Stimulated activated CD4-positive, alpha-beta T cell treated with anti-CD3 and anti-CD28 coated beads, TNF-alpha, amount 100 ng/mL, for 1 hour (primary cell): ENCODE measurements at places on chromosomes 4 and X.

DNA sequence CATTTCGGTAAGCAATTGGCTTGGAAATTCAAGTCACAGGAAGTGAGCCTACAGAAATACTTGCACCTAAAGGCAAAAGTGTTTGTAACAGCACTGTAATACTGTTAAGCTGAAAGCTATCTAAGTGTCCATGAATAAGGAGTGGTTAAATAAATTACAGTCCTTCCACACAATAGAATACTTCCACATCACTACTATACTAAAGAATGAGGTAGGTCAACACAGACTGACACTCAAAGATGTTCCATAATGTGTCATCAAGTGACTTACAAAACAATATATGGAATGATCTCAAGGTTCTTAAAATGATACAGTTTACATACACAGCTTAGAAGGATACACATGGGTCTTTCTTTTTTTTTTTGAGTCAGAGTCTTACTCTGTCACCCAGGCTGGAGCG, 27.0 kb downstream of the SLC10A6 start:
- no peak for DNase-seq

- no peak for DNase-seq
Measured at GRCh38 chr4:1244081-1244977, 4.6 kb downstream of the CTBP1 start.

DNA sequence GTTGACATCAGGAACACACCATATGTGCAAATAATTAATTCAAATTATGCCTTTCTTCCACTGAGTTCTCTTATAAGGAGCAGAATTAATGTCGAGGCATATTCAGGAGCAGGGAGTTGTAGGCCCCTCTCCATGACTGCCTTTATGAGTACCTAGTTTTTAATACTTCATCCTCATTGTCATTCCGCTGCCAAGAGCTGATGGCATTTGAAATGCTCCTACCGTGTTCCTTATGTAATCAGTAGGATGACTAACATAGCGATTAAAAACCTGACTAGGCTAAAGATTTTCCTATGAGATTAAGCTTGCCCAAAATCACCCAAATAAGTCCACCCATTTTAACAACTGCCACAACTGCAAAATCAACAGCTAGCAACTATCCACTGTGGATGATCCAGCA, 220.6 kb downstream of the DHX15 start:
- DNase-seq = no peak

GRCh38 chr4:26788341-26788733, 72.3 kb upstream of the STIM2 start:
- no peak for DNase-seq

DNA sequence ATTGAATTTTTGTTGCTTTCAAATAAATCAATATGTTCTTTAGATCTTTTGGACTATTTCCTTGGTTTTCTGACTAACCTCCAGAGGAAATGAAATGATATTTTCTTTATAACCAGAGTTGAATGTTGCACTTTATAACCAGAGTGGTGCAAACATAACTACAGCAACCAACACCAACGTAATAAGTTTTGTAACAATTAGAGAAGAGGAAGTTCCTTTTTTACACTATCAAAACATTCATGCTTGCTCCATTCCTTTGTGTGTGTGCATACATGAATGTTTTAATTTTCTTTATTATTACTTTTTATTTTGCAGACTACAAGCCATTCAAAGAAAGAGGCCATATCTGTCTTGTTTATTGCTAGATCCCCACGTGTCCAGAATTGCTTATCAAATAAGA, 193.0 kb upstream of the PPP3CA start:
- no peak for DNase-seq

DNA sequence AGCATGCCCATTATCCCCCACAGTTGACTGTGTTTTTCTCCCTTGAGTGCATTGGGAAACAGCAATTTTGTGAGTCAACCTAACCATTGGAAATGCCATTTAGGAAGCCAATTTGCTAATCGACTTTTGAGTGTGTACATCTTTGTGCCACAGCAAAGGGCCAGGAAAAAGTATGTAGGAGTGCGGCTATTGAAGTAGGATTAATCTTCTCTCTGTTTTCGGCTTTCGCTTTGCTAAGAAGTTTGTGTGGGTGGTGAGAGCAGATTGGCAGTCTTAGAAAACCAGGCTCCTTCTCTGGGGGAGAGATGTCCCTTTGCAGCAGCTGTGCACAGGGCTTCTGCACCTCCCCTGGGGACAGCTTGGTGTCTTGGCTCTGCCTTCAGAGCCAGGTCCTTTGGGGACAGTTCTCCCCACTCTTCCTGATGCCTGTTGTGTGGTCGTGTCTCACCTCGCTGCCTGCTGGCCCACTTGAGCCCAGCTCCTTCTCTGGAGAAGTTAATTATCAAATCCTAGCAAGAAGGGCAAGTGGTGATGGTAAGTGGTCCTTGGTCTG, 74.5 kb downstream of the GEMIN8 start:
- DNase-seq = no peak

GRCh38 chr4:185115827-185116232, 27.2 kb upstream of the SLC25A4 start:
- DNase-seq = no peak

DNA sequence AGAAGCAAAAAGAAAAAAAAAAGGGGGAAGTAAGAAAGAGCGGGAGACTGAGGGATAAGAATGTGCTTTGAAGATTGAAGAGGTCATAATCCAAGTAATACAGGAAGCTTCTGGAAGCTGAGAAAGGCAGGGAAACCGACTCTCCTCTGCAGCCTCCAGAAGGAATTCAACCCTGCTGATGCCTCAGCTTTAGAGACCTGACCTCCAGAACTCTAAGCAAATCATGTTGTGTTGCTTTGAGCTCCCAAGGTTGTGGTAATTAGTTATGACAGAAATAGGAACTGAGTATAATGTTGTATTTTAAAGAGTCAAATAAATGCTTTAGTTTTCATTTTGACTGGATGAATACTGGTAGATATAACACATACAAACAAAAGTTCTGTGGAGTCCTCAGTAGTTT, 48.0 kb upstream of the FAT1 start:
- no peak for DNase-seq

DNA sequence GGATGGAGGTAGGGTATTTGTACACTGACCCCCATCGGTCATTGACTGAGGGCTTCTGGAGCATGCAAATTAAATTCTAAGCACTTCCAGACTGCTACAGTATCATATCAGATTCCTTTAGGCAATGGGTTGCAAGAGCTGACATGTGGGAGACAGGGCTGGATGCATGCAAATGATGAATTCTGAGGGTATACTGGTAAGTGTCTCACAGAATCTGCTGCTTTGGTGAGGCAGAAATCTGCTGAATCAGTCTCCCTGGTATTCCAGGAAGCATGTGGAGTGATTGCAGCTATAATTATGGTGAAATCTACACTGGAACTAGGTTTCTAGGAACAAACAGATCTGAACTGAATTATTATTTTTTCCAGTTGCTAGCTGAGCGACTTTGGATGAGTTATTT, 684.9 kb upstream of the MAGEB2 start:
- no peak for DNase-seq

DNA sequence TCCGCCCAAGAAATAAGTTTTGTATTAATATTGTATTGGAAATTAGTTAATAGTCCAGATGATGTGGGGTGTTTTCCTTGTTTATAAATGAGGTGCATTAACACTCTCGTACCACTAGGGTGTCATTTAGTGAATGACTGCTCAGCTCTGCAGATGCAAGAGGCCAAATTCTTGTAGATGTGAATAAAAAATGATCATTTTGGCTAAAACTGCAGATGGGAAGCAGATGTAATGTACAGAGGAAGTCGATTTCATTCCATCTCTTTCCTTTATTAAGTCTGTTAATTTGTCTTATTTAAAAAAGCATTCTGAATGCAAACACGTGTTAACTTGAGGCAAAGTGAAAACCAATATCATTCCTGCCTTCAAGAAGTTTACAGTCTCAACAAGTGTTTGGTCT, 108.1 kb downstream of the DHX15 start:
- DNase-seq = no peak

GRCh38 chrX:10602646-10603045, 17.7 kb downstream of the MID1 start:
- no peak for DNase-seq

GRCh38 chr4:6154875-6155274, 45.5 kb downstream of the JAKMIP1 start:
- no peak for DNase-seq

DNA sequence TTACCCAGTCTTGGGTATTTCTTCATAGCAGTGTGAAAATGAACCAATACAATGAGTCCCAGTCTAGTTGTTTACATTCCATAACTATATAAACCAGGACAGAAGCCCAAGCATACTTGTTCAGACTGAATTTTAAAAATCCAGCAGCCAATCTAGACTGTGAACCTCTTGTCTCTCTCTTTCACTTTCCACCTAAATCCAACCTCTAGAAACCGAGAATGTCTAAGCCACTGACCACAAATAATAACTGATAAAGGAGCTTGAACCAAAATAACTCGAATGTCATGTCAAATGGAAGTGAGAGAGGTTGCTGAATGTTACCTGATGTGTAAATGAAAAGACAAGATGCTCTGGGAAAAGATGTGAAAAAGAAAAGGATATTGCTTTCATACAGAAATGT, 544.7 kb downstream of the NLGN4X start:
- DNase-seq = no peak

DNA sequence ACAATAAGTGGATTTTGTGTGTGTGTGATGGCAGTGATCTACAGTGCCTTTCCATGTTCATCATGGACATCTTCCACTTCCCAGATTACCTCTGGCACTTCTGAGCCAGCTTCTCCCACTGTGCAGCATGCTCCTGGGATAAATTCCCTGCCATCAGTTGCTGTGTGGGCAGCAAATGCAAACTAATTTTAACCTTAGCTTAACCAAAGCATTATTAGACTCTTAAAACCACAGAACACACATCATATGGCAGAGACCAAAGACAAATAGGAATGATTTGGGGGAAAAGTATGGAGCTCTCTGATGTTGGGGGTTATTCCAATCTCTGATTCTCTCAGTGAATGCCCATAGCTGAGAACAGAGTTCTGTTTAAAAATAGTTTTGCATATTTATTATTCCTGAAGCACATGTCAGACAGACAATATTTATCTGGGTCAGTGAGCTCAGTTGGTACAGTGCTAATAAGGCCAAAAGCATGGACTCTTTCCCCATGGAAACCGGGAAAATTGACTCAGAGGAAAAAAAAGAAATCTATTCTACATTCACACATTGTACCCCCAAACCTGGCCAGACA, 567.4 kb downstream of the IQCM start:
- DNase-seq = no peak

DNA sequence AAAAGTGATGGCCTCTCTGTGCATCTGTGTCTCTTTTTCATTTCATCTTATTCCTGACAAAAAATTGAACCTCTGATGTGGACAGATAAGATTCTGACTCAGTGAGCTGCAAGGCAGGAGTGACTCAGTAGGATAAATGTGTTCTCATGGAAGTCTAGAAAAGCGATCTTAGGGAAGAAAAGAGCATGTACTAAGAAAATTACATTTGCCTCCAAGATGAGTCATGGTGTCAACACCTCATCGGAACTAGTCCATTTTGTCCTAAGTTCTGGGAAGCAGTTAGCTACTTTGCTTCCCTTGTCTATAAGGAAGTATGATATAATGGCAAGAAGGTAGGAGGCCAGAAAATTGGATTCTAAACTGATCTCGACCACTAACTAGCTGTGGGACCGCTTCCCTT, 83.5 kb upstream of the AFF2 start:
- no peak for DNase-seq

GRCh38 chr4:84031401-84031800, 467.7 kb downstream of the NKX6-1 start:
- no peak for DNase-seq

DNA sequence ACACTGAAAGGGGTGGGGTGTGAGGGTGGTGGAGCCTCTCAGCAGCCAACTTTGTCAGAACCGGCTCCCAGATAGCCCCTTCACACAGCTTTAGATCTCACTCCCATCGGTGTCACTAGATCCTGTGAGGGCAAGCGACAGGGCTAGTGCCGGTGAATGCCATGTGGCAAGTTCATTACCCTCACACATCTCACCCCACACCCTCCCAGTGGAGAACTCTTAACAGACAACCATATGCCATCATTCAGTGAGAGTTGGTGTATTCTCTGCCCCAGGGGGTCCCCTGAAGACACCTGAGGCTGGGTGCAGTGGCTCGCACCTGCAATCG, 15.3 kb downstream of the SEPTIN6 start:
- no peak for DNase-seq

DNA sequence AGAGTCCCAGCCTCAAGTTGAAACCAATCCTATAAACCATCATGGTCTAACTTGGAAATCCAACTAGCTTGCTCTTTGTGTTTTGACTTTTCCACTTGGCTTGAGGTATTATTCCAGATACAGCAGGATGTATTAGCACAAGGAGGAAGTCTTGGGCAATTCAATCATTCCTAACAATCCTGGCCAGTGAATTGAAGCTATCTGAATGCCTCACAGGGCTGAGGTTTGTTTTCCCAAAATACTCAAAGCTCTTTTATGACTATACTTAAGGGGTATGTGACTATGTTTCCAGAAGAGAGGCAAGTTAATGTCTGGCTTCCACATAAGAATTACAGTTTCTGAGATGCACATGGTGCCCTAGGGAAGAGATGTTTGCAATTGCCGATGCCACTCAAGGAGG, 66.8 kb upstream of the SH3RF1 start:
- DNase-seq = no peak

- no peak for DNase-seq
Measured at GRCh38 chr4:82957045-82957444, 53.6 kb downstream of the LIN54 start.

- DNase-seq = no peak
Measured at GRCh38 chr4:3822230-3822947, 56.2 kb downstream of the ADRA2C start.

DNA sequence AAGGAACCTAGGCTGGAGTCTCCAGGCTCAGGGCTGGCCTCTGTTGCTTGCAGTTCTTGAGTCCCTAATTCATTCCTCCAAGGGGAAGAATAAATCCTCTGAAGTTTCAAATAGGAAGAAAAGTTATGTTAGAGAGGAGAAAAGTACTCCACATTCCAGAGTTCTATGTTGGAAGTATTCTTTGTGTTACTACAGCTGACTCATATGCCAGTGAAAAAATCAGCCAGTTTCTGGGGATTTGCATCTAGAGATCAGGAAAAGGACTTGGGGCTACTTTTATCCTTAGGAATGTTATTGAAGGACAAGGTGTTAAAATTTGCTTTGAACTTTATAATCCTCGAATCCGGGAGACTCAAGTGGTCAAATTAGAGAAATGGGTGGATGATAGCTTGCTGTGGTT, 11.7 kb upstream of the NUDT9 start:
- no peak for DNase-seq

DNA sequence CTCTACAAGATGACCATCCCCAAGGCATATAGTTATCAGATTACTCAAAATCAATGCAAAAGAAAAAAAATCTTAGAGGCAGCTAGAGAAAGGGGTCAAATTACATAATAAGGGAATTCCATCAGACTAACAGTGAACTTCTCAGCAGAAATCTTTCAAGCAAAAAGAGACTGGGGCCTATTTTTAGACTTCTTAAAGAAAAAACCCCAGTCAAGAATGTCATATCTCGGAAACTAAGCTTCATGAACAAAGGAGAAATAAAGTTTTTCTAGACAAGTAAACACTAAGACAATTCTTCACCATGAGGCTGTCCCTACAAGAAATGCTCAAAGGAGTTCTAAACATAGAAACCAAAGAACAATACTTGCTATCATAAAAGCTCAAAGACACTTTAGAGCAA, 51.7 kb downstream of the RAB28 start:
- DNase-seq = no peak

- DNase-seq = no peak
Measured at GRCh38 chr4:152848508-152848907, 68.8 kb downstream of the ARFIP1 start.
